Right forelimb (tissue), 1 donor: ENCODE measurements at places on chromosomes 7 and 10.

DNA sequence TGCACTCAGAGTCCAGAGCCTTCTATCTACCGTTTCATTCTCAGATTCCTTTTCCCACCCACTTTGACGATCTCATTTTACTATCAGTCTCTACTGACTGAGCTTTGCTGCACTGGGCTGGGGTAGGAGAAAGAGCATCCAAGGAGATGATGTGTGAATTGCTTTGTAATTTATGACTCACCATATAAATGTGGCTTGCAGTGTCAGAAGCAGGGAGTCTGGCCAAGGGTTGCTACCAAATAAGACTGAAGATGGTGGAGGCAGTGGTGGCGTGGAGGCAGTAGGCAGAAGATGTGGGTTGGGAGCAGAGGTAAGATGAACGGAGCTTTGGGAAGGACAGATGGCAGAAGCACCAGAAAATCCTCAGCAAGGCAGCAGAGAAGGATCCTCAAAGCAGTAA, 73.3 kb upstream of the AGK start:
- no peak for DNase-seq

- no peak for DNase-seq
Measured at GRCh38 chr10:112004075-112004474, 179.5 kb downstream of the GPAM start.

GRCh38 chr10:126337251-126337810, 50.9 kb downstream of the ADAM12 start:
- DNase-seq, result no peak

- no peak for DNase-seq
Measured at GRCh38 chr7:85828614-85829013, 641.8 kb upstream of the SEMA3D start.

GRCh38 chr10:132384618-132385388, 12.2 kb upstream of the PWWP2B start:
- DNase-seq, result no peak

DNA sequence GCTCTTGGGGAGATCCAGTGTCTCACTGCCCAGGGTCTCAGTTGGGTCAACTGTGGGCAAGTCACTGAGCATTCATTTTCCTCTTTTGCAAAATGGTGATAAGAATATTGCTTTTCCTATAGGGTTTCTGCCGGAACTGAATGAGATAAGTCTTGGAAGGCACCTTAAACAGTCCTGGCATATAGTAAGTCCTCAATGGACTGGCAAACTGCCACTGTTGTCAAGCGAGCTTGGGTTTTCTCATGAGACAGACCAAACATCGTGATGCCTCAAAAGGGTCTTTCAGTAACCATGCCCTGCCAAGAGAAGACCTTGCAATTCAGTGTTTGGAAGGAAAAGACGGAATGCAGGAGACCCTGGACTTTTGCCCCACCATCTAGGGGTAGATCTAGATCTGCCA, 251.5 kb downstream of the WDR11 start:
- DNase-seq, result no peak

DNA sequence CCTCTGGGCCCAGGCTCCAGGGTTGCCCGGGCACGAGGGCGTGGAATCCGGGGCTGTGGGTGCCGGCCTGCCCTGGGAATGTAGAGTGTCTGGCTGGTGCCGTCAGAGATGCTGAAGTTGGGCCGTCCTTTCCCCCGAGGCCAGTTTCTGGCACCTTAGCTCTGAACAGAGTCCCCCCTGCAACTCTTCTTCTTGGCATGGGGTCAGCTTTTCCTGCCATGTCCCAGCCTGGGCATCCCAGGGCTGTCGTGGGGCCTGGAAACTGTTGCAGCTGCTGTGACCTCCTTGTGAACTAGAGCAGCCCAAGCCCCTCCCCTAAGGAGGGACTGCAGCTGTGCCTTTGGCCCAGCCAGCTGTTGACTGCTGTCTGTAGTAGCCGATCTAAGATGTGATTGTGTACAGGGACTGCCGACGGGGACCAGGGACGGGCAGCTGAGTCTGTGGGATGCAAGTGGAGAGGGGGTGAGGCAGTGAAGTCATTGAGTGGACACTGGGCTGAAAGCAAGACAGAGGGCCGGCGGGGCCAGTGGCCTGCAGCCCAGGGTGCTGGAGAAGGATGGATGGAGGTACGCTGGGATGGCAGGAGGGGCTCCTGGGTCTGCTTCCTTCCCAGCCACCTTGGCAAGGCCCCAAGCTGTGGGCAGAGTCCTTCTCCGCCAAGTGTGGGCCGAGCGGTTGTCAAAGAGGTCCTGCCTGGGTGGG, 35.8 kb downstream of the GBX1 start:
- peak; percentile 74 for DNase-seq

- DNase-seq, result no peak
Measured at GRCh38 chr7:107934991-107935770, 44.2 kb downstream of the DLD start.

- DNase-seq, result no peak
Measured at GRCh38 chr7:21898265-21898930, 47.3 kb downstream of the CDCA7L start.

- no peak for DNase-seq
Measured at GRCh38 chr10:45602836-45603235, 69.7 kb downstream of the ZFAND4 start.

- no peak for DNase-seq
Measured at GRCh38 chr7:148265896-148266295, 324.7 kb upstream of the C7orf33 start.

GRCh38 chr7:80847027-80847426, 71.8 kb downstream of the SEMA3C start:
- DNase-seq, result no peak

DNA sequence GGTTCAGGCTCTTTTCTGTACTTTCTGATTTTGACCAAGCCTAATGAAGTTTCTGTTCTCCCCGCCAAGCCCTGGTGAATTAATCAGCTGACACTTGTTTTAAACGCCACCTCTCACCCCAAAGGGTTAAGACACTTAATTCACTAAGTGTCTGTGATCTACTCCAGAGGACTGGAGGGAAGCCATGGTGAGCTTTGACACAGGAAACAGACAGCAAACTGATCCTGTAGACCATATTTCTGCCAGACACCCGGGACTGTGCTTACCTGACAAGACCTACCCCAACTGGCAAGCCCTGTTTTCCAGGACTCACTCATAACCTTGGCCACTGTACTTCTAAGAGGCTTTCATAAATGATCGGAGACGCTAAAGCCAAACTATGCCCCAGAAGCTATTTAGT, 126.0 kb downstream of the STRA8 start:
- DNase-seq, result no peak

GRCh38 chr10:31112961-31113360, 81.3 kb upstream of the ZNF438 start:
- DNase-seq, result no peak

GRCh38 chr10:102312683-102313082, 67.4 kb downstream of the GBF1 start:
- DNase-seq, result no peak

DNA sequence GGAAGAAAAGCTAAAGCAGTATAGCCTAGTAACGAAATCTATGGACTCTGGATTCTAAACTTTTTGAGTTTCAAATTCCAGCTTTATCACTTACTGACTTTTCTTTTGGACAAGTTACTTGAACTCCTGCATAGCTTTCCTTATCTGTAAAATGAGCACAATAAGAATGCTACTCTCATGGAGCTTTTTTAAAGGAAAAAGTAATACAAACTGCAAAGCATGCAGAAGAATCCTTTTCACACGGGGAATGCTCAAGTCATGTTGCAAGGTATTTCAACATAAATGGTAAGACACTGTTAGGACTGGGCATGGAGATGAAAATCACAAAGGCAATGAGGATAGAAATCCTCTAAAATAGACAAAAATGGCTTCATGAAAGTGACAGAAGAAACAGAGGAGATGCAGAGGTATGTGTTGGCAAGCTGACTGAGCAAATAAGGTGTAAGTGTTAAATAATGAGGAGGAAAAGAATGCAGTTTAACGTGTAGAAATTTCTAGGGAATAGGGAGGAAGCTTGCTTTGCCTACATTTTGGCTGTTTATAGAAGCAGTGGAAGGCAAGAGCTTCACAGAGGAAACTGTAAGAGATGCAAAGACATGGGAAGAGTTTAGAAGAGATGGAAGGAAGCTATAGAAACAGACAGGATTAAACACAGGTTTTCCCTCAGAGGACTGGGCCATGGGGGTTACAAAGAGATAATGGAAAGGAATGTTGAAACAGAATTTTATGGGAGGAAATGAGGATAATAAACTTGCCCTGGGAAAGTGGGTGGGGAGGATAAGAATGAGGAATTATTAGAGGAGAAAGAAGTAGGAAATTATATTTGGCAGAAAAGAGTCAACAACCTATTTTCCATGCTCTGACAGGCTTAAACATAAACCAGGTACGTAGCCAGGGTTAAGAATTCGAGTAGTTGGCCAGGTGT, 28.8 kb upstream of the SNX13 start:
- no peak for DNase-seq

DNA sequence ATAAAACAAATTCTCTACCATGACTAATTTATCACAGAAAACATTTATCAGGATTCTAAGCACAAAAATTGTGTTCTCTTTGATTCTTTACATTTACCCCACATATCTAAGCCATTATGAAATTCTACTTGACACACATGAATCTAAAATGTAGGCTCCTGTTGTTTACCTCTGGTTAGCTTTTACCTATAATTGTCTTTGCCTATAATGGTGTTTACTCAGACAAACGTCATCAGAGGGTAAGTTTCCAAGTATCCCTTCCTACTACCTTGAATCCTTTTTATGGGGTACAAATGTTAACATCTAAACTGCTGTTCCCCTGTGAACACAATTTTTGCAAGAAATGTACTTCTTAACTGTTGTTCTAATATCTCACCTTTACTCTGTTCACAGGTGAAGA, 63.5 kb downstream of the MINDY3 start:
- DNase-seq, result no peak

GRCh38 chr7:87148332-87148955, 3.8 kb upstream of the DMTF1 start:
- no peak for DNase-seq

DNA sequence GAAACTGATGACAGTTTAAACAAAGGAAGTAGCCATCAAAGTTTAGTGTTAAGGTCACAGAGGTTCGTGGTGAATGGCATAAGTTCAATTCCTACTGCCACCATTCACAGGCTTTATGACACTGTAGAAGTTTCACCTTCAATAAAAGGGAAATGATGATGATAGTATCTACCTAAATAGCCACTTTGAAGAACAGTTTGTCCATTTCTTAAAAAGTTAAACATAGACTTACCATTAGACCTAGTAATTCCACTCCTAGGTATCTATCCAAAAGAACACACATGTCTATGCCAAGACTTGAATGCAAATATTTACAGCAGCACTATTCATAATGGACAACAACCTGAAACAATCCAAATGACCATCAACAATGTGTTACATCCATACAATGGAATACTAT, 18.9 kb upstream of the GSTK1 start:
- DNase-seq, result no peak

GRCh38 chr10:131063311-131063710, 248.2 kb downstream of the TCERG1L start:
- DNase-seq, result peak; percentile 12

GRCh38 chr10:102553771-102554170, 50.0 kb downstream of the SUFU start:
- no peak for DNase-seq

GRCh38 chr7:130938661-130939060, 204.7 kb upstream of the KLF14 start:
- no peak for DNase-seq

DNA sequence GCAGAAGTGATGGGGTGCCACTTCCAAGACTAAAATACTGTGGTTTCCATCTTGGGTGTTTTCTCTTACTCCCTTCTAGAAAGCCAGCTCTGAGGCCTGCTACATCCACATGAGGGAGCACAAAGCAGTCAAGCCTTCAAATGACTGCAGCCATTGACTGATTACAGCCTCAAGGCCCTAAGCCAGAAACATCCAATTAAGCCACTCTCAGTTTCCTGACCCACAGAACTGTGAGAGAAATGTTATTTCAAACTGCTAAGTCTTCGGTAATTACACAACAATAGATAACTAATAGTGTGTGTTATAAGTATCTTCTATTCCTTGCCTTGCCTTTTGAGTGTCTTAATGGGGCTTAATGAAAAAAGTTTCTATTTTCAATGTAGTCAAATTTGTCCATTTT, 24.8 kb downstream of the BRAF start:
- no peak for DNase-seq

DNA sequence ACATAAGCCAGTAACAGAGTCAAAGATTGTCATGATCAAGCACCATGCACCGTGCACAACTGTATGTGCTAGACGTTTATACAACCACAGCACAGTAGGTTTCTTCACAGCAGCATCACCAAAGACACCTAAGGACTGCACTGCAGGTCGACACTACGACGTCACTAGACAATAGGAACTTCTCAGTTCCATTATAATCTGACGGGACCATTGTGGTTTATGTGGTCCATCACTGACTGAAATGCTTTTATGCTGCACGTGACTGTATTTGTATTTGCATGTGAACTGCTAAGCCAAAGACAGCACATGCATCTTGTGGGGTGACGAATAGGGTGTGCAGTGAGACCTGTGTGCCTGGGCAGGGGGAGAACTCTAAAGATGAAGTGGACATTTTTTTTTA, 164.9 kb downstream of the PARD3 start:
- DNase-seq, result no peak

- DNase-seq, result no peak
Measured at GRCh38 chr7:150400788-150401423, 21.8 kb downstream of the ZNF775 start.

DNA sequence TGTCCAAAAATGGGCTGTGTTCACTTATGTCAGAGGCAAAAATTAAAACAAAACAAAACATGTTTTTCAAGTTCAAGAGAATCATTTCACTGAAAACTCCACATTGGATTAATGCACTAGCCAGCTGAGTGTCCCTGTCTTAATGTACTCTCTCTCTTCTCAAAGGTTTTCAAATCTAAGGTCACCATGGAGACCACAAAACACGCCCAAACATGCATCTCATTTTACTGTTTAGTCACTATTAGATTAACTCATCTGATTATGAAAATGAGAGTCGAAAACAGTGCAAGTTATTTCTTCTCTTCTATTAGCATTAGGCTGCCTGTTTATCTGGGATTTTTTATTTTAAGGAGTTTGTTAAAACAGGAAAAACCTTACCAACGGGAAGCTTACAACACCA, 70.8 kb upstream of the ASAH2 start:
- DNase-seq, result no peak

- DNase-seq, result no peak
Measured at GRCh38 chr10:114635101-114635500, 23.0 kb downstream of the ABLIM1 start.

GRCh38 chr10:94344522-94345122, 18.1 kb downstream of the NOC3L start:
- no peak for DNase-seq

DNA sequence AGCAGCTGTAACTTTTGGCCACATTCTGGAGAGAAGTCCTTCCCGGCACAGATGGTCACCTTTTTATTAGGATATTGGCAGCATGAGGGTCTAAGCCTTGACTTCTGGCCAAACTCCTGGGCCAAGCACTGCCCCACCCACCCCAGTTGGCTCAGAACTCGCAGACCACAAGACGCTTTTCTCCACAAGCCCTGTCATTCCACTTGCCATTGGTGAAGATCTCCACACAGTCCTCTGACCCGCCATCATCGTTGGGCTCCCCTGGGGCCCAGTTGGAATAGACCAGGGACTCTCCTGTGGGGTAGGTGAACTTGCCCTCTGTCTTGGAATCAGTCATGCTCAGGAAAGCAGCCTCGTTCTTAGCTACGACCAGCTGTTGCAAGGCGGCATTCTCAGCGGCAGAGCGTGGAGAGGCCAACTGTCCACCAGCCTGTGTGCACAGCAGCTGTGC, 11.2 kb downstream of the SFTPD start:
- DNase-seq, result peak; percentile 57
